ENCODE measurements at places on chromosomes 4 and X.

GRCh38 chrX:154735695-154736393 lies 15.0 kb downstream of the GAB3 start:
- peak; percentile 90 for DNase-seq

DNA sequence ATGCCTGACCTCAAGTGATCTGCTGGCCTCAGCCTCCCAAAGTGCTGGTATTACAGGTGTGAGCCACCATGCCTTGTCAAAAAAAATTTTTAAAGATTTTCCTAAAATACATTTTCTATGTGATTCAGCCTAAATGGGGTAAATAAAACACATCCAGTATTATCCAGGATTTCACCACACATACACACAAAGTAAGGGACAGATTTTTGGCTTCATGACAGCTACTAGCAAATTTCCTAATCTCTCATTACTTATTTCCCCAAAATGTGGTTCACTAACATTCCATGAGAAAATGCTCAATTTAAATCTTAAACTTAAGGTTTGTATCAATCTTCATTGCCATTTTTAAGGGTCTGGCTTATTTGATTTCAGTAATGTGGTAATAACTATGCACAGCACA lies 348.5 kb upstream of the INTU start:
- DNase-seq, result no peak

GRCh38 chrX:70084592-70085240 lies 22.5 kb downstream of the OTUD6A start:
- no peak for DNase-seq

- peak; percentile 54 for DNase-seq
Observed at GRCh38 chr4:15202481-15202880, 200.2 kb downstream of the CPEB2 start.

DNA sequence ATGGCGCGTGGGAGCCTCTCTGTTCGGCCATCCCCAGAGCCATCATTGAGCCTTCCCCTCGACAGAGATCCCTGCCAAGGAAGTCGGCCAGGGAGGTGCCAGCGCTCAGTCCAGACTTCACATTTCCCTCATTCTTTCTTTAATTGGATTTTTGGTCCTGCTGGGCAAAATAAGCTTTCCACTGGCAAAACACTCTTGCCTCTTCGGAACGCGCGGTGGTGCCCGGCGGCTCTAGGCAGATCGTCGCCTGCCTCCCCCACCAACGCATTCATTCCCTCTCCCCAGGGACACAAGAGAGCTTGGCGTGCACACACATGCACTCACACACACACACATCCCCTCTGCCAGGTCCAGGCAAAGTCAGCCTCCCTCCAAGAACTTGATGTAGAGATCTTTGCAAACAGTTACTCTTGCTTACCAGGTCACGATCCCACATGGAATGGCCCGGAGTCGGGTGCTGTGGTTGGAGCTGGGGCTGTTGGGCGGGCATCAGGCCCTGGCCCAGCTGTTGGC lies 257.1 kb downstream of the BCOR start:
- no peak for DNase-seq

GRCh38 chrX:72041176-72041575 lies 90.5 kb downstream of the RTL5 start:
- no peak for DNase-seq

- DNase-seq, result peak; percentile 92
Observed at GRCh38 chrX:39730662-39731329, 367.0 kb downstream of the BCOR start.

DNA sequence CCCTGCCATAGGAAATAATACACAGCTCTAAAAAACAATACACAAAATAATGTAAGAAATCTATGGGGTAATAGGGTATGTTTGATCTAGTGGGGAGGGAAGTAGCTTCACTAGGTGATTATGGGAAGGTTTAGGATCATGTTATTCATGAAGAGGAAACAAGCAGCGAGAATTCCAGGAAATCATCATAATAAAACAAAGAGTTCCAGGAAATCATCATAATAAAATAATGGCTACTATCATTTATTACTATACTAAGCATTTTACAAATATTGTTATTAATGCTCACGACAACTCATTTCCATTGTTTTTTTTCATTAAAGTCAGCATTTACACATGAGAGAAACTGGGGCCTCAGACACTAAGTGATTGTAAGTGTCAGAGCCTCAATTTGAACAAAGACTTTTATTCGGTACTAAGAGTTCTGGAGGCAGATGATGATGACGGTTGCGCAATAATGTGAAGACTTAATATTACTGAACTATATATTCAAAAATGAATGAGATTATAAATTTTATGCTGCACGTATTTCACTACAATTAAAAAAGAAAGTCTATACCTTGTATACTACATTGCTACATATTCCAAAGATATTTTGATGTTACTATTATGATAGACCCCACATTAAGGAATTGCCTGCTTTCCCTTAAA lies 12.2 kb upstream of the CXCL8 start:
- no peak for DNase-seq

GRCh38 chr4:2256156-2256731 lies 5.7 kb downstream of the MXD4 start:
- DNase-seq, result no peak

GRCh38 chrX:147953976-147954375 lies 27.2 kb upstream of the FMR1NB start:
- no peak for DNase-seq

DNA sequence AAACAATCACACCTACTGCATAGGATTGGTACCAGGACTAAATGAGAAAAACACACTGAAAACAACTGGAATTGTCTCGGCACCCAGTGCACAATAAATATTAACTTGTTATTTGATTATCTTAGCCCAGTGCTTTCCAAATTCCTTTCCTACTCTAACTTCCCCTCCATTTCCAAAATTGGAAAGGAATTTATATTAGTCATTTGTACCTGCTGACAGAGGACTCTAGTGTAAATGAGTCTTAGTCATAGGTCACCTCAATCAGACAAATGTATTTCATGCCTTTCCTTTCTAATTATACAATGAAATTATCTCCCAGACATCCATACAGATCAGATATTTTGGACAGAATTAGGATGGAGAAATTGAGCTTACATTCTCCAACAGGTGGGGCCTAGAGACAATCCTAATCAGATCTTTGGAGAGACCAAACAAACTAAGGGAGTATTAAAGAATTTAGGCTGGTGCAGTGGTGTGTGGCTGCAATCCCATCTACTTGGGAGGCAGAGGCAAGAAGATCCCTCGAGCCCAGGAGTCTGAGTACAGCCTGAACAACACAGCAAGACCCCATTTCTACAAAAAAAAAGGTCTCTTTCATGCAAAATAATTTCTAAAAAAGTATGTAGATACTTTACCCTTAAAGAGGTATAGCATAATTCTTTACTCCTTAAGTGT lies 10.1 kb downstream of the SH3D19 start:
- DNase-seq, result peak; percentile 65

DNA sequence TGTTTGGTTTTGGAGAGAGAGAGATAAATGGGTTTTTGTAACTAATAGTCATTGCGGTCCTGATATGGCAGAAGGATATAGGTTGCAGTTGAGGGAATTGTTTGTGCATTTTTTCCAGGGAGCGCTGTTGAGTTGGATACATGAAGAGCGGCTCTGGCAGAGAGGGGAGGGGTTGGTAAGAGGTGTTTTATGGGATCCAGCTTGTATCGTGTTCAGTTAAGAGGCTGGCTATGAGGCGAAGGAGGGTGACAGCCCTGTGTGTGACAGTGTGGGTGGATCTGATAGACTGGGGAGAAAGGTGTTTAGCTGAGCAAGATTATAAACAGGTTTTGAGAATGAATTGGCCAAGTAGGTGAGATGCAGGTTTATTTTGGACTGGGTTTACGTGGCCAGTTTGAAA lies 1.5 kb downstream of the SPANXN4 start:
- no peak for DNase-seq

DNA sequence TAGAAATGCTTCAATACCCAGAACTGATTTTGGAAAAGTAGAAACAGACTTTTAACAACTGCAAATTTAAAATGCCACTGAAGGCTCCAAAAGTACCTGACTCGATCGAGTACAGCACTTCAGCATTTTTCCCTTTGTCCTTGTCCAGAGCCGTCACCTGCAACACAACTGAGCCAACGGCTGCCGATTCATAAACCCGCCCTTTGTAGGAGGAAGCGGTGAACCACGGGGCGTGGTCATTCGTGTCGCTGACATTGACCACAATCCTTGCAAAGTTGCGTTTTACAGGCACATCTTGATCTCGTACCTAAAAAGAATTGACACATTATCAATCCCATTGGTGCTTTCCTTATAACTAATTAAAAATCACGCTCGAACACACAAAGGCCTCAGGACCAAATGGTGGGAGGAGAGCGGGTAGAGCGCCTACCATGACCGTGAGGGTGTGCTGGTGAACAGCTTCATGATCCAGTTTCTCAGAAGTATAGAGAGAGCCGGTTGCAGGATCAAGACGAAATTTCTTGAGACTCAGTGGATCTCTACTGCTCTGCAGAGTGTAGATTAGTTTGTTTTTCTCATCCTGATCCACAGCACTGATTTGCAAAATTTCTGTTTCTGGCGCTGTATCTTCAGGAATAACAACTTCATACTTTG lies 72.8 kb upstream of the MTNR1A start:
- DNase-seq, result no peak

DNA sequence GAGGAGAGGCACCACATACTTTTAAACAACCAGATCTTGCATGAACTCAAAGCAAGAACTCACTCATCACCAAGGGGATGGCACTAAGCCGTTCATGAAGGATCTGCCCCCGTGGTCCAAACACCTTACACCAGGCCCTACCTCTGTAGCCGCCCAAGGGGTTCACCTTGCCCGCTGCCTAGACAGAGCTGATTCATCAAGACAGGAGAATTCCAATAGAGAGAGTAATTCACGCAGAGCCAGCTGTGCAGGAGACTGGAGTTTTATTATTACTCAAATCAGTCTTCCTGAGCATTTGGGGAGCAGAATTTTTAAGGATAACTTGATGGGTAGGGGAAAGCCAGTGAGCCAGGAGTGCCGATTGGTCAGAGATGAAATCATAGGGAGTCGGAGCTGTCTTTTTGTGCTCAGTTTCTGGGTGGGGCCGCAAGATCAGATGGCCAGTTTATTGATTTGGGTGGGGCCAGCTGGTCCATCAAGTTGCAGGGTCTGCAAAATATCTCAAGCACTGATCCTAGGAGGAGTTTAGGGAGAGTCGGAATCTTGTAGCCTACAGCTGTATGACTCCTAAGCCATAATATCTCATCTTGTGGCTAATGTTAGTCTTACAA lies 364.7 kb downstream of the PCDH7 start:
- DNase-seq, result peak; percentile 35

DNA sequence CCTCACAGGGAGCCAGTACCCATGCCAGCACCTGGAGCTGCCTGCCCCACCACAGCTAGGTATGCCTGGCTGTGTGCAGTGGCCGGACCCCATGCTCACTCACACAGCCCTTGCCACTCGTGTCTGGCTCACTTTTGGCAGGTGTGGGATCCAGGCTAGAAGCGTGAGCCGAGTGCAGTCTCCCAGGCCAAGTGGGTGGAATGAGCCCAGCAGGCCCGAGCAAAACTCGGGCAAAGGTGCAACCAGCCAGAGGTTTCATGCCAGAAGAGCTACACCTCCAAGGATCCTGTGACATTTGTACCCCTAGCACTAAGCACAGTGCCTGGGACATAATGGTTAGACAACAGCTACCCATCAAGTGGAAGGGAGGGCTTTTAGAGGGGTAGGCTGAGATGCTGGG lies 217.8 kb downstream of the NSUN7 start:
- DNase-seq, result no peak

- DNase-seq, result no peak
Observed at GRCh38 chr4:128658214-128658631, 151.3 kb upstream of the JADE1 start.
